NCI-H748 treated with DMSO at 0.1 percent for 48 hours (cell line): ENCODE measurements at places on chromosomes 2 and 18.

- no peak for DNase-seq
These were observed 13.2 kb downstream of the SNTG2 start for GRCh38 chr2:963876-964275.

GRCh38 chr18:35442701-35443100, 55.1 kb downstream of the INO80C start:
- no peak for DNase-seq

DNA sequence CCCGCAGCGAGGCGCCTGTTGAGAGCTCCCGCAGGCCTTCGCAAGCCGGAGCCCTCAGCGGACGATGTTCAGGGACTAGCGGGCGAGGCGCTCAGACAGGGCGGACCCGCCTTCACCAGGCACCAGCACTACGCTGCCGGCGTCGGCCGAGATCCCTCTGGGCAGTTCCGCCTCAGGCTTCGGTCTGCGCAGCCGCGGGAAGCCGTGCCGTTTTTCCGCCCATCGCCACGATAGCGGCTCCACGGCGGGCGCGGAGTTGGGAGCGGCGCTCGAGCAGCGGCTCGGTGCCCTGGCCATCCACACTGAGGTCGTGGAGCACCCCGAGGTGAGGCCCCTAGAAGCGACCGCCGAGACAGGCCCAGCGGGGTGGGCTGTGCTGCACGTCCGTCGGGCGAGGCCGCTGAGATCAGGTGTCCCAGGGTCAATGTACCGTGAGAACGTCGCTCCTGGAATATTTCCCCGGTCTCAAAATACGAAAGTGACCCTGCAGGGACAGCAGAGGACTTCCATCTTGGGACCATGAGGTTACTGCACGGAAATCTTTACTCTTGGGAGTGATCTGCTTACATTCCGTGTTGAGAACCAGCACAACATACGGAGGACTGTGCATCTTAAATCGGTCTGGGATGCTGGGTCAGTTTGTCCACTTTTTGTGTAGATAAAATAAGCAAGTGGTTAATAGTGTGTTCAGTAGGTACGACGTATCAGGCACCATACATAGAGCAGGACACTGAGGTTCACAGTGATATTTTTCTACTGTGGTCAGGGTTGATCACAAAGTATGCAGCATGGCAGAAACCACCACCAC, 13.3 kb upstream of the MTIF2 start:
- DNase-seq: peak; percentile 56

DNA sequence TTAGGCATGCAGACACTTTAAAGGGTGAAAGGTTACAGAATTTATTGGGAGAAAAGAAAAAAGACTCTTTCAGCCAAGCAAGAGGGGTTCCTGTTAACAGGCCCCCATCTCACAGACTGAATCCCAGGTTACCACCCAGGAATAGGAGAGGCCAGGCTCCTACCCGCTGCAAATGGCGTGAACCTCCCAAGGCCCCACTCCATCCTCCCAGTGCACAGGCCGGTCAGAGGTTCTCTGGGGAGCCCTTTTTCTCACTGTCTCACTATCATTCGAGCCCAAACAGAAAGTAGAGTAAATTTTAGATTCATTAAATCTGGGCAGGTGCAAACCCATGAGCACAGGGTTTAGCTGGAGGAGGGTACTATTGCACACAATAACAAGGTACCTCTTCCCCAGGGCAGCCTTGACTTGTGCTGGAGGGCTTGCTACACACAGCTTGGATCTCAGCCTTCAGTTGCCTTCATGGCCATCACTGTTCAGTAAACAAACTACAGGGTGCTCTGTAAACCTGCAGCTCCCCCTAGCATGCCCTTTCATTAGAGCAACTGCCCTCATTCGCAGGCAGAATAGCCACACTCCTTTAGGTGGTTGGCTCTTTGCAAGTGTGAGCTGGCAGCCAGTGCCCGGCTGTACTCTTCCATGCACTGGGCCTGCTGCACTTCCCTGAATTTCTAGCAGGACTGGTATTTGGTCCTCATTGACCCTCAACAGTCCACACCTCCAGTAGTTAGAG, 7.3 kb upstream of the PLEK start:
- no peak for DNase-seq

DNA sequence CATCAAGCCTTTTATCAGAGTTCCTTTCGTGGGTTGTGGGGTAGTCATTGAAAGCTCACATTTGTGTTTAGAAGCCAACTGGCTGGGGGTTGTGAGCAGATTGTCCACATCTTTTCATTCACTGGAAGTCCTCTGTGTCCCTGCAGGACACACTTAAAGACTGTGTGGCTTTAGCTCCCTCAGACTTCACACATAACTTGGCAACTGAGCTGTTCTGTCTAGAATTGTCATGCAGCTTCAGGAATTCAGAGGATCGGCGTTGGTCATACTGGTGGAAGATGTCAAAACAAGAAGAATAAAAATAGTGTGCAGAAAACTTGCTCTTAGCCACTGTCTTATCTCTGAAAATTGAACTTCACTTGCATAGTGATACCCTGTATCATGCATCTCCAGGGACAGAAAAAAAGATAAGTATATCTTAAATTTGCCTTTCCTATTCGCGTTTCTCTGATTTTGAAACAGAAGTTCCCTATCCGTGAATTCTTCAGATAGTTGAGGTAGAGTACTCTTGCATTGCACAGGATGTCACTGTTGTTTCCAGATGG, 49.6 kb downstream of the TRAPPC12 start:
- no peak for DNase-seq

DNA sequence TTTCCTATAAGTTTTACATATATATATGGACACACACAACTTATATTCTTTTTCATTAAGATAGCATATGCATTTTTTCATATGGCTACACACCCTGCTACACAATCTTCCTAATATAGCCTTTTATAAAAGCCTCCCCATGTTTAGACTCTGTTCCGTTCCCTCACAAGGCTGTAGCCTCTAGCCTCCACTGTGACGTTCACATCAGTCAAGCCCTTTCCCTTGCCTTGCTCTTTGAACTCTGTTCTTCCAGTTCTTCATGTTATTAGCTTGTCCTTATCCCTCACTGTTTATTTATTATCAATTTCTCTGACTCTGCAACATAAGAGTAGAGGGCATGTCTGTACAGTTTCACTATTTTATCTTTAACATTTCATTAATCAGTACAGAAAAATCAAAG, 38.9 kb downstream of the HADHB start:
- no peak for DNase-seq
